Esophagus squamous epithelium (tissue), 5 donors: ENCODE measurements at places on chromosomes 5 and 9. TPM values are rescaled to one million over a fixed set of nuclear protein-coding genes. Genes with fewer than 3 reads are reported as not detected.

- no peaks in the 10 kb centered on the region for H3K4me1 ChIP-seq
- H3K27ac ChIP-seq, result no peak overlapping the region
- H3K4me3 ChIP-seq, result no peak overlapping the region
Observed at GRCh38 chr9:97109194-97109811, 70.4 kb upstream of the CTSV start.

DNA sequence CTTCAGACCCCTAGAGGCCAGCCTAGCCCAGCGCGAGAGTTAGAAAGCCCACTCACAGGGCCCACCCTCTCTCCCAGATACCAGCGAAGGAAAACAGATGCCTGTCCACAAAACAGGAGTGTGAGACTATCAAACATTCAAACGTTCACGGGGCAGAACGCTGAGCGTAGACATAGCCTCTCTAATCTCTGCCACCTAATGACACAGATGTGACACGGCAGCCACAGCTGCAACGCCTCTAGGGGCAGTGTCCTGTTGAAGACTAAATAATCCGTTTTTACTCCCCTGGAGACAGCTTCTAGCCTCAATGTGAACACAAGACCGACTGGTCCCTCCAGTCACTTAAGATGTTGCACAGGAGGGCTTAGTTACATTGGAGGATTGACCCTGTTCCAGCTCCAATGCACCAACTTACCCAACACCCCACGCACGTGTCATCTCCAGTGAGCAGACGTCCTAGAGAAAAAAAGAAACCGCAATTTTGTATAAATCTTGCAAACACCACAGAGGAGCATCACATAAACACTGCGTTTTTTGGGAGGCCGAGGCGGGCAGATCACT is 14.3 kb downstream of the DIPK1B start:
- H3K4me3 ChIP-seq, result peak overlapping the region; percentile 95
- no peak for DNase-seq
- H3K4me1 ChIP-seq, result peaks cover 46% of the 10 kb centered on the region
- no peaks in the 10 kb centered on the region for H3K27me3 ChIP-seq

- H3K27me3 ChIP-seq, result no peaks in the 10 kb centered on the region
- DNase-seq, result no peak
- no peaks in the 10 kb centered on the region for H3K36me3 ChIP-seq
- H3K4me3 ChIP-seq, result no peak overlapping the region
- H3K27ac ChIP-seq, result peak overlapping the region; percentile 56
- H3K4me1 ChIP-seq, result peaks cover 15% of the 10 kb centered on the region
Observed at GRCh38 chr9:122261469-122261881, 3.2 kb downstream of the RBM18 start.

DNA sequence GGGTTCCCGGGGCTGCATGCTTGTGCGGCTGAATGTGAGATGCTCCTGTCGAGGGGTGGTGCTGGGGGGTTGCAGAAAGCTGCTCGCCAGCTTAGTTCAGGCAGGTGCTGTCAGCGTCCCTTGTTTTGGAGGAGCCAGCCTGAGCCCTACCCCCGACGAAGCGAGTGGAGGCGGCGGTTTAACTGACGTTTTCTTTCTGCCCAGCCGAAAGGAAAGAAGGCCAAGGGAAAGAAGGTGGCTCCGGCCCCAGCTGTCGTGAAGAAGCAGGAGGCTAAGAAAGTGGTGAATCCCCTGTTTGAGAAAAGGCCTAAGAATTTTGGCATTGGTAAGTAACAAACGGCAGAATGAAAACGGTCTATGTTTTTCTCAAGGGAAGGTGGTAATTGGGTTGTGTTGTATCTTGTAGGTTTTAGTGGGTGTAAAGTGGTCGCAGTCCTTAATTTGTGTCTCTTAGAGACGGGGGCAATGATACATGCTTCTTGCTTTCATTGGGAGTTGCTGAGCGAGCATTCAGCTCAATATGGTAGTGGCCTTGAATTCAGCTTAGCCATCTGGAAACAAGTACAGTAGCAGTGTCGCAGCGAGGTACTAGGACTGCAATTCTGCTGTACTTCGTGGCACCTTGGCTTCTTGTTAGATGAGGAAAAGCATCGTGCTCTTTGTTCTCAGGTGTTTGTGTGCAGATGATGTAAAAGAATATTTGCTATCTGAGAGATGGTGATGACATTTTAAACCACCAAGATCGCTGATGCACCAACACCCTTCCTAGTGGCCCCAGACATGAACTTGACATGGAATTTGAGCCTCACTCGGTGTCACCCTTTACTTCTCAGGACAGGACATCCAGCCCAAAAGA is 928 bp downstream of the RPL7A start:
- H3K4me1 ChIP-seq, result peaks cover 58% of the 10 kb centered on the region
- H3K4me3 ChIP-seq, result peak overlapping the region; percentile 97

- no peaks in the 10 kb centered on the region for H3K36me3 ChIP-seq
- H3K4me1 ChIP-seq, result peaks cover 20% of the 10 kb centered on the region
- DNase-seq, result no peak
- H3K27ac ChIP-seq, result no peak overlapping the region
- H3K27me3 ChIP-seq, result peaks cover 53% of the 10 kb centered on the region
Observed at GRCh38 chr5:178586396-178586795, 3.8 kb downstream of the COL23A1 start.

Gene PSD2
- total RNA-seq, result not detected

Gene OLFM1
- total RNA-seq, result 0.64 TPM

Gene NRG2
- 2.3 TPM for total RNA-seq
